ENCODE measurements at places on chromosomes 2 and 18.

- DNase-seq, result no peak
These were observed 26.9 kb downstream of the C18orf63 start for GRCh38 chr18:74342416-74343043.

DNA sequence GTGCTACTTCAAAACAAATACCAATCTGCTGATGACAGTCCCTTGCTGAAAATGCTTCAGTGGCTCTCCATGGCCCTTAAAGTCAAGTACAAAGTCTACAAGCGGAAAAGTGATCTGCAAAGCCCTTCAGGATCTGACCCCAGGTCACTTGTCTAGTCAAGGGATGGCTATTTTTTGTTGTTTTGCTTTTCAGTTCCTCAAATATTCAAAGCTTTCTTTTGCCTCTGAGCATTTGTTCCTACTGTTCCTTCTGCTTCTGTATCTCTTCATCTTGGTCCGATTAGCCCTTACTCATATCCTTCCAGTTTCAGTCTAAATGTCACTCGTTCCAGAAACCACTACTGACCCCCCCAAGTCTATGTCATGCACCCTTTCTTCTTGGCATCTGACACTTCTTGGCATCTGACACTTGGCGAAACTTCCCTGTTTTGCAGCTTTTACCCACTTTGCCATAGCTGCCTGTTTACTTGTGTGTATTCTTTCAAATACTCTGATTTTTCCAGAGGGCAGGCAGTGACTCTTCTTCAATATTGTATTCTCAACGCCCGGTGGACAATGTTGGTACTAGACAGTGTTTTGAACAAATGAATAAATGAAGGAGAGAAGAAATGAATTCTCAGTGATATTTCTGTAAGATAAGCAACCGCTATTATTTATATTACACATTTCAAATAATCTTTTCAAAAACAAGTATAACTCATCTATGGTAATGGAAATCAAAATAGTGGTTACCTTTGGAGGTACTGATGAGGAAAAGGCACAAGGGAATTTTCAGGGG, 175.9 kb upstream of the FN1 start:
- no peak for DNase-seq

GRCh38 chr2:237556773-237557632, 9.4 kb upstream of the PRLH start:
- DNase-seq, result no peak

- DNase-seq, result peak; percentile 8
These were observed 20.6 kb downstream of the TEX44 start for GRCh38 chr2:231613331-231613662.

DNA sequence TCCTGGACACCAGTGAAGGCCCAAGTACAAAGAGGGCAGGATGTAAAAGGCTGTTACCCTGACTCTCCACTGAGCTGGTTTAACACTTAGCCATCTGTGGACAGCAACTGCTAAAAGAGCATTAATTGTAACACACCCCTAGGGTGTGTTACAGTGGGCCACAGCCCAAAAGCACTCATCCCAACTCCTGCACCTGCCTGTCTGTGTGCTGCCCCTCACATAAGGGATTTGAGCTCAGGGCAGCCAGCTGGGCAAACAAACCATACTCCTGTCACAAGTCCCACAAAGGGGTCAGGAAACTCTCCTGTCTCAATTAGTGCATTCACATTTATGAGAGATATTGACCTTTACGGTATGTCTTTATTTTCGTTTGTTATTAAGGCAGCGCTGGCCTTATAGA, 833.1 kb upstream of the NXPH2 start:
- no peak for DNase-seq

DNA sequence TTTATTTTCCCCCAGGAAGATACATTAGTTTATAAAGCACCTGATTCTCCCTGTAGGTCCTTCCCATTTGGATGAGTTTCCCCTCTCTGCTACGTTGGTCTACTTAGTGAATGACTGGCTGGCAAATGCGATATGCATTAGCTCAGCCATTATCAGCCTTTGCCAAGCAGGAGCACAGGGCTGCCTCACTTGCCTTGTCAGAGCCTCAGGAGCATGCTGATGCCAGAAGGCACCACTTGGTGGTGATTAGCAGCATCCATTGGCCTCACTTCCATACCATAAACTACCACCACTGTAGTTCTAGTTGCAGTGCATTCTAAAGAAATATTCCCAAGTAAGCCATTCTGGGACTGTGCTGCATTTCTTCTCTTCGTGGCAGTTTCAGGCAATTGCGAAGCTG, 442.8 kb upstream of the CHST9 start:
- no peak for DNase-seq

GRCh38 chr18:58615140-58616132, 13.5 kb downstream of the ALPK2 start:
- no peak for DNase-seq

DNA sequence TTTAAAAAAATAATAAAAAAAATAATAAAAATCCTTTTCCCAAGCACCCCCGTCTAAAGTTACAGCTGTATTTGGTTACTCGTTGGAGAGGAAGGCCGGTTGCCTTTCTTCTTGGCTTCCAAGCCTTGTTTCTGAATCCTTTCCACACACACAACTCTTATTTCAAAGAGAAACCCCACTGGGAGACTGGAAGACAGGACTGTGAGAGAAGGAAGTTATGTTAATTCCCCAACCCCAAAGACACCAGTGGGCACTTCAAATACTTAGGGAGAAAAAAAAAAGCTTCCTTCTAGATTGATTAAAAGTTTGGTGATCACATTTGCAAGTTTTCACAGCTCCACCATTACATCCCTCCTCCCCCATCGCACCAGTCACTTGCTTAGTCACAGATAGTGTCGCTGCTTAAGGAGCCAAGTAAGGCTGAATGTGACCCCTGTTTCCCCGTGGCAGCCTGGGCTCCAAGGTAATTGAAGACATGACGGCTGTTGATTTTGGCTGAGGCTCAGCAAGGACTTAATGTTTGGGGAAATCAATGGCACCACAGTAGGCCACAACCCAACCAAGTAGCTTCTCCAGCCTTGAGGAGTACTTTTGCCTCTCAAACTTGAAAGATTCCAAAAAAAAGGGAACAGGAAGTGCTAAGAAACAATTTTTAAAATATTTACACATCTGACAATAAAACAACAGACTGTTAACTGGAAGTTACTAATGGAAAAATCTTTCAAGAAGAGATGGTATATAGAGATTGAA, 40.8 kb upstream of the FRZB start:
- DNase-seq, result no peak

DNA sequence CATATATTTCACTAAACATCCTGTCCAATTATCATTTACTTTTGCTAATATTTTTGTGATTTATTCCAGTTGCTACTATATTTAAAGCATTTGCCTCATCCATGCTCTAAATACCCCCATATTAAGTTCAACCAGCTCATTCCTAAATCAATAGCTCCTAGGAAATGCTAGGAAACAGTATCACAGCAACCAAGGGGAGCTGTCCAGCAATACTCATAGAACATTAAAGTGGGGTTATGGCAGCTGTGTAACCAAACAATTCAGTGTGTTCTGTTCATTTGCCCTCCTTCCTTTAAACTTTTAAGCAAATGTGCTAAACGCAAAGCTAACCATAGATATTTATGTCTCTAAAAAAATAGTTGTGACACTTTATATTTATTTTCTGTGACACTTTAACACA, 41.1 kb downstream of the ACVR1C start:
- DNase-seq, result no peak

- no peak for DNase-seq
These were observed 228.1 kb upstream of the RAB6C start for GRCh38 chr2:129751409-129751808.

- DNase-seq, result no peak
These were observed 119.4 kb downstream of the PARD3B start for GRCh38 chr2:204664708-204665121.

- no peak for DNase-seq
These were observed 22.8 kb downstream of the EPB41L3 start for GRCh38 chr18:5521000-5521399.

- DNase-seq, result no peak
These were observed 28.4 kb upstream of the GTF2A1L start for GRCh38 chr2:48589170-48589767.

DNA sequence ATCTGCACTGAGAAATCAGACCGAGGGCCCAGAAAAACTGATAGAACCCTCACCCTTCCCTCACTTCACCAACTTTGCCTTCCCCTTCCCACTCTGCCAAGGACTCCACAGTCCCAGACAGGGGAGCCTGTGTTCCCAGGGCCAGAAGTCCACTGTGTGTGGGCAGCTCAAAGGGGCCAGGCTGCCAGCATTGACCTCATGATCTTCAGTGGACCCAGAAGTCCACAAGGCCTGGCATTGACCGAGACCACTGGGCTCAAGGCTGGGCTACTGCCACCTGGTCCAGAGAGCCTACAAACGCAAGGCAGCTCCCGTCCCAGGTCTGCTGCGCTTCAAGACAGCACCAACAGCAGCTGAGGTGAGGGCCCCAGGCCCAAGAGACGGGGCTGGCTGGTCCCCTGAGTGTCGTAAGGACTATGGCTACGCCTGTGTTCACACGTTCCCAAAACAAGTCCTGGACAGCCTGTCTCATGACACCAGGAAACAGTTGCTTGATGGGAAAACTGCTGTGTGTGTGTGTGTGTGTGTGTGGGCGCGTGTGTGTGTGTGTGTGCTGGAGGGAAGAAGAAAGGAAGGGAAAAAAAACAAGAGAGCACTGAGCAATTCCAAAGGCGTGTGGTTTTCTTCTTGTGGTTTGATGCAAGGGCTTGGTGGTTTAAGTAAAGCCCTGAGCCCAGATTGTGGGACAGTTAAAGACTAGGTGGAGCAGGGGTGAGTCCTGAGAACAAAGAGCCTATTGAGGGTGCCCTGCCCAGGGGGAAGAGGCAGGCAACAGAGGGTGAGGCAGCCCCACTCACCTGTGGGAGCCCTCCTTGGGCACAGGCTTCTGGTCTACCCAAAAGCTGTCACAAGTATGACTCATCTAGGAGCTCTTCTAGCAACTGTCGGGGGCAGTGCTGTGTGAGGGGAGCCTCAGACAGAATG, 46.6 kb upstream of the ZBTB7C start:
- DNase-seq, result peak; percentile 25

DNA sequence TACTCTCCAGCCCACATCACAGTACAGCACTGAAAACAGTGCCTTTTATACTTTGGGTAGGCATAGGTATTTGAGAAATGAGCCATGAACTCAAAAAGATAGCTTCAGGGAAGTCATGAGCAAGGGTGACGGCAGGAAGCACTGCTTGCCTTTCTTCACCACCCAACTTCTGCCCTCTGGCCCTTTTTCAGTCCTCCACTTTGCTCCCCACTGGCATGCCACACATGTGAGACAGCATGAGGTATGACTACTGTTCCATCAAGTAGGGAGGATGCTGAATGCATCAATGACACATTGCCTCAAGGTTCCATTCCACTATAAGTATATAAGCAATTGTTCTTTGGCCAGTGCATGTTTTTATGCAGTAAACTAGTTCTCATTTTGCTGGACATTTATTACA, 373.0 kb downstream of the NRXN1 start:
- DNase-seq, result peak; percentile 44

- DNase-seq, result no peak
These were observed 64.3 kb upstream of the SNTG2 start for GRCh38 chr2:886072-887022.

DNA sequence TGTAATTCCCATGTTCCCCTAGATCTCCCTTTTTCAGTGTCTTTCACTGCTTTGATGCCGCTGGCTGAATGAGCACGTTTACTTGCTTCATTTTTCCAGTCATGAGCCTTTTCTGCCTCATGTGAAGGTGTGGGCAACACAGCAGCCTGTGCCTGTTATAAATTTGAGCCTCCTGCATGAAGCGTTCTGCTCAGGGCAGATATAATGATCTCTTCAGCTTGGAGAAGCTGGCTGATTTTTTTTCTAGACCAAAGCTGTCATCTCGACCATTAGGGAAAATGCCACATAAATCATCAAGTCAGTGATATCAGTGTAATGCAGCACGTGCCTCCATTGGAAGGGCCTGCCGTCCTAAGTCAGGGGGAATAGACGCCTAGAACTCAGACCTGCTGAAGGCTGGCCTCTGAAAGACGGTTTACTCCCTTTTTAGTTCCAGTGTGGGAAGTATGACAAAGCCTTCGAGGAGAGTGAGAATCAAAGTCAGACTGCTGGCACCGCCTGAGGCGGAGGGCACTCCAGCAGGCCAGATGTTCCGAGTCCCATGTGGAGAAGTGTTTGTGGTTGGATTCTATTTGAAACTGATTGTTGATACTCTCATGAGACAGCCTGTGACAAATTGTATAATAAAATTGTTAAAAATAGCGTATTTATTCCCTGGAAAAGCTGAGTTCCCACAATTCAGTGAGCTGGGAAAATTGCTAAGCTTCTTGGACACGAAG, 196.5 kb downstream of the MYO1B start:
- no peak for DNase-seq

- DNase-seq, result no peak
These were observed 60.1 kb downstream of the SLC66A3 start for GRCh38 chr2:11215407-11215806.

DNA sequence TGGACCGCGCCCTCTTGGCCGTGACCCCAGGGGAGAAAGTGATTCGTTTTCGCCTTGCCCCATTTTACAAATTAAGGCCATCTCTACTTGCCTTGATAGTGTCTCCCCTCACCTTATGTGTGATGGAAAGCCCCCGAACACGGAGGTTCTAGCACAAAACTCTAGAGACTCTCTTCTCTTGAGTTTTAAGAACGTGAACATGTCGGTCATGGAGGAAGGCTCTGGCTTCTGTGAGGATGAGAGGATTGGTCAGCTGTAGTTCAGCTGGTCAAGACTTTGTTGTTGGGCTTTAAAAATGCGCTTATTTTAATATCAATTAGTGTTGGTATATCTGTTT, 828 bp downstream of the DYNC1I2 start:
- DNase-seq, result no peak

DNA sequence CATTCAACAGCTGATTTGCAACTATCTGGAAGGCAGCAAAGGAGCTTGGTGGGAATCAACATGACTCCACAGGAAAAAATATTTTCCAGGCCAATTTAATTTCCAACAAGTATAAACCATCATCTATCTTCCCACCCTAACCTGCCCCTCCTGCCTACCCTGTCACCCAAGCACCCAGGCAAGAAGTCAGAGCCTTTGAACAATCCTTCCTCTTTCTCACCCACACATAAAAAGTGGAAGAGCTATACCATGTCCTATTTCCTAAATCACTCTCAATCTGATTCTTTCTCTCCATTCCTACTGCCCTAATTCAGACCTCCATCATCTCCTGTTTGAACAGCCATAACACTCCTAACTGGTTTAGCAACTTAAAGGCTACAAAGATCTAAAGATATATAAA, 12.7 kb downstream of the SPIRE1 start:
- no peak for DNase-seq

- DNase-seq, result no peak
These were observed 79.6 kb downstream of the LRATD1 start for GRCh38 chr2:14712111-14712510.

- no peak for DNase-seq
These were observed 28.5 kb downstream of the GRHL1 start for GRCh38 chr2:9979977-9980376.

- no peak for DNase-seq
These were observed 9.7 kb downstream of the NEUROD1 start for GRCh38 chr2:181670632-181671031.

GRCh38 chr2:79916285-79916684, 388.3 kb downstream of the LRRTM1 start:
- no peak for DNase-seq

DNA sequence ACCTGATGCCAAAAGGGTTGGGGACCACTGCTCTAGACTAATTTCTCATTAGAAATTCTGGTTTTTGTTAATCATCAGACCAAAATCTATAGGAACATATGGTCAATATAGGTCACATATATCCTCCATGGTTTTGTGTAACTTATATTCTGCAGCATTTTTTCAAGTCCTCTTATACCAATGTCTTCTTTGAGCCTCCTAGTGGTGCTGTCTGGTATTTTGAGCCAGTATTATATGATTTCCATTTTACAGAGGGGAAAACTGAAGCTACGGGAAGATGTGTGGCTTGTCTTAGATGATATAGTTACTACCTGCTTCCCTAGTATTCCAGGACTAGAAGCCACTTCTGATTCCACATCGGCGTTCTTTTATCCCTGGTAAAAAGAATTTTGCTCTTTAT, 13.8 kb downstream of the MAPK4 start:
- DNase-seq, result no peak

Measured in T1000 (cell line).